ENCODE measurements at places on chromosomes 3 and 15.
A peak's percentile ranks its signal among the peaks of the same experiment; 100 is the strongest.

GRCh38 chr3:29415482-29416223 lies 134.8 kb downstream of the RBMS3 start:
- no peak for DNase-seq

DNA sequence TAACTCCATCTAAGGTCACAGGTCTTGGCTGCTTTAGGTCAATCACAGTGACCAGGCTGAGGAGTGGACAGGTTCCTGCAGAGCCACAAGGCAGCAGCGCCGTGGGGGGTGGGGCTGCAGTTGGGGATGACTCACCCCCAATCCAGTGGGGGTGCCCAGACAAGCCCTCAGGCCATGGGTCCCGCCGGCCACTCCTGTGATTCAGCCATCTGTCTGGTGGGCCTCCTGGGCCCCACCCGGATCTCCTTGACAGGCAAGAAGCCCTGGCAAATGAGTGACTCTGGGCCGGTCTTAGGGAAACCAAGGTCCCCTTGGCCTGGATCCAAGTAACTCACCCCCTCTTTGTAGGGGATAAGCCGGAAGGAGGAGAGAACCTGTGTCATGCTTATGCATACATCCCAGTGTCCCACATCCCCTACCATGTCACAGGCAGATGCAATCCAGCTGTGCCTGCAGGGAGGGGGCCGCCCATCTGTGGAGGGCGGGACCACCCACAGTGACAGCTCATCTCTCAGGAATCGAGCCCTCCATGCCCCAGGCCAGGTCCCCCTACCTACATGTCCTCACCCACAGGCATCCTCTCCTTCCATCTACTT lies 495 bp upstream of the COL7A1 start:
- DNase-seq: no peak

- no peak for DNase-seq
Measured at GRCh38 chr15:38072348-38073177, 138.1 kb downstream of the TMCO5A start.

GRCh38 chr3:178532476-178532875 lies 3.8 kb upstream of the KCNMB2 start:
- no peak for DNase-seq

DNA sequence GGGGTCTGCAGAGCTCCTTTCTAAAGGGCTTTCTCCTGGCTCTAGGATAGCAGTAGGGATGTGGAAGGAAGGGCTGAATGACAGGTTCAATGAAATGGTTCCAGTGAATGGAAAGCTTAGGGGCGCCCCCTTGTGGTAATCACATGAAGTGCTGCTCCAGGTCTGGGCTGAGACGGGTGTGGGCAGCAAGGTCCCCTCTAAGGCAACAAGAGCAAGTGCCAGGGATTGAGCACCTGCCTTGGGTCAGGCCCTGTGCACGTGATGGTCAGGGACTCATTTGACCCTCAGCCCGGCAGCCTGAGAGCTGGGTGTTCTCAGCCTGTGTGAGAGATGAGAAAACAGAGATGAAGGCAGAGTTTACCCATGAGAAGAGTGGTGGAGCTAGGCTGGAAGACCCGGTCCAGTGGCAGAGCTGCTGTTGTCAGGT lies 12.1 kb upstream of the CX3CR1 start:
- DNase-seq: peak; percentile 52
